ENCODE measurements at places on chromosomes 7 and 10.
A peak's percentile ranks its signal among the peaks of the same experiment; 100 is the strongest.

- DNase-seq: no peak
Measured at GRCh38 chr10:2924431-2924830, 142.9 kb upstream of the PFKP start.

DNA sequence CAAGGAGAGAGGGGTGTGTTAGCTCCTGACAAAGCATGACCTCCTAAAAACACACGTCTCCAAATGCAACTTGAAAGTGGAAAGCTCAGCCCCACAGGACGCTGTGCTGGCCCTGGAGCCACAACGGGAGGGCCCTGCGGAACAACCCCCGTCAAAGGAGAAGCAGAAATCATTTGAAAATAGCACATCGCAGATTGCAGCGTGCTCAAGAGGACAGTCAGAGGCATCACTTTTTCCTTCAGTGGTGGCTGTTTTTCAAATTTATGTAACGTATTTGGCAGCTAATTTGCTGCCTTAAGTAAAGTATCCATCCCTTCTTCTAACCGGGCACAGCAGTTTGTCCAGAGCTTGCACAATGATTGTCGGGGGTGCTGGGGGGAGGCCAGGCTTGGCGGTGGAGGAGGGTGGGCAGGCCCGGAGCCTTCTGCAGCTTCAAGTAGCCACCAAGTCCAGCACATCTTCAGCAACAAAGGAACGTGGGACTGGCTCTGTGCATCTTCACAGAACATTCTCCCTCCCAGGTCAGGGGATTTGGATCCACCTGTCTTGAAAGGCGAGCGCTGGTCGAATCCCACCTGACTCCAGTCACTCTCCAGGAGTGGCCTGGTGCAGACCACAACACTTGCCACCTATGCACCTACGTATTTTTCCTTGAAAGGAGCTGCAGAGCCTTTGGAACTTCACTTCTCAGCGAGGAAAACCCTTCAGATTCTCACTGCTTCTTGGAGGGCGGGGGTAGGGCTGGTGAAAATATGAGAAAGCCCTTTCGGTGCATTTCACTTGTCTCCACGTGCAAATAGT is 346.3 kb downstream of the DNAJB6 start:
- no peak for DNase-seq

DNA sequence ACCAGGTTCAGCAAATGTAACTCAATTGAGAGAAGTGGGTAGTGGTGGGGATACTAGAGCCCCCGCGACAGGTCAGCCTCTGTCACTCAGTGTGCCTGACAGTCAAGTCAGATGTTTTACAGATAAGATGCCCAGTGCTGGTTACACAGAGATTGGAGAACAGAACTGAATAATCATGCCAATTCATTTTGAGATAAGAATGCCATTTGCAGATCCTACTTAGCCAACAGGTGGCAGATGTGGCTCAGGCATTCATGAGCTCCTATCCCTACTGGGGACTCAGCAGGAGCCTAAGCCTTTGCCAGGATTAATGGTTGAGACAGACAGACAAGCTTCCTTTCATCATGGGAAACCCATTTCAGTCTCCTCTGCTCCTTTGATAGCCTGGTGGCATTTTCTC is 137.8 kb downstream of the MAPK8 start:
- DNase-seq: peak; percentile 30

- DNase-seq: no peak
Measured at GRCh38 chr10:91864744-91865143, 44.5 kb downstream of the FGFBP3 start.

- no peak for DNase-seq
Measured at GRCh38 chr7:7577888-7578287, 11.2 kb downstream of the MIOS start.

GRCh38 chr10:35735412-35735811 is 93.3 kb upstream of the FZD8 start:
- peak; percentile 33 for DNase-seq

- DNase-seq: no peak
Measured at GRCh38 chr7:117896339-117896738, 23.1 kb upstream of the CTTNBP2 start.

GRCh38 chr10:3281941-3282673 is 109.5 kb upstream of the PITRM1 start:
- DNase-seq: no peak

- peak; percentile 44 for DNase-seq
Measured at GRCh38 chr7:75993689-75994387, 557 bp downstream of the TMEM120A start.

GRCh38 chr10:102235598-102235920 is 5.8 kb downstream of the PITX3 start:
- peak; percentile 45 for DNase-seq

DNA sequence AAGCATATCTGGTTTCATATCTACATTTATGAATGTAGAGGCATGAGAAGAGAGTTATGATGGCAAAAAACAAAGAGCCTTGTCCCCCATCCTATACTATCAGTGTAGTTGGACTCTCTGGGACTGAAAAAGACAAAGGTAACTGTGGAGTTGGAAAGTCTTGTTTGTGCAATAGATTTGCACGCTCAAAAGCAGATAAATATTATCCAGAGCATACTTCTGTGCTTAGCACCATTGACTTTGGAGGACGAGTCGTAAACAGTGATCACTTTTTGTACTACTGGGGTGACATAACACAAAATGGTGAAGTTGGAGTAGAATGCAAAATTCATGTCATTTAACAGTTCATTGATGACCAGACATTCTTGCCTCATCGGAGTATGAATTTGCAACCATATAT is 85.2 kb upstream of the EGFR start:
- no peak for DNase-seq

- no peak for DNase-seq
Measured at GRCh38 chr10:30038781-30039536, 20.4 kb downstream of the JCAD start.

GRCh38 chr10:396535-397220 is 261.4 kb downstream of the ZMYND11 start:
- DNase-seq: no peak

GRCh38 chr10:79166741-79167140 is 98.0 kb downstream of the ZMIZ1 start:
- no peak for DNase-seq

- DNase-seq: no peak
Measured at GRCh38 chr7:139896288-139896687, 67.2 kb downstream of the TBXAS1 start.

GRCh38 chr7:11648980-11649379 is 183.0 kb downstream of the THSD7A start:
- no peak for DNase-seq

DNA sequence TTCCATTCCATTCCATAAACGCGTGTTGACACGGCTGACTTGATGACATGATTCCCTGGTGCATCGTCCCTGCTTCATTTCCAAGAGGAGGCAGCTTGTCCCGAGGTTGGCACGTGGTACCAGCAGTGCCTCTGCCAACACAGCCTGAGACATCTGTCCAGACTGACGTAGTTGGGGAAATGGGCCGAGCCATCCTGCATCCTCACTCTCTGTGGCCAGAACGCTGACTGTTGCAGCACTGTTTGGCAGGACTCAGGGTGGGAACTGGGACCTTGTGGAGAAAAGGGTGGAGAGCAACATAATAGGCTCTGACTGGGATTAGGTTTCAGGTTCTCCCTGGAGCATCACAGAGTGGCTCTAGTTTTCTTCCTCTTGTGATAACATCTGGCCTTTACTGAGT is 118.6 kb upstream of the BTBD16 start:
- DNase-seq: no peak

- DNase-seq: no peak
Measured at GRCh38 chr10:118732245-118733165, 22.3 kb downstream of the CACUL1 start.

GRCh38 chr10:125633517-125633999 is 49.4 kb downstream of the TEX36 start:
- DNase-seq: no peak

GRCh38 chr7:32154797-32155196 is 84.6 kb upstream of the PDE1C start:
- peak; percentile 91 for DNase-seq

GRCh38 chr7:20598459-20599309 is 16.8 kb upstream of the ABCB5 start:
- DNase-seq: peak; percentile 68

DNA sequence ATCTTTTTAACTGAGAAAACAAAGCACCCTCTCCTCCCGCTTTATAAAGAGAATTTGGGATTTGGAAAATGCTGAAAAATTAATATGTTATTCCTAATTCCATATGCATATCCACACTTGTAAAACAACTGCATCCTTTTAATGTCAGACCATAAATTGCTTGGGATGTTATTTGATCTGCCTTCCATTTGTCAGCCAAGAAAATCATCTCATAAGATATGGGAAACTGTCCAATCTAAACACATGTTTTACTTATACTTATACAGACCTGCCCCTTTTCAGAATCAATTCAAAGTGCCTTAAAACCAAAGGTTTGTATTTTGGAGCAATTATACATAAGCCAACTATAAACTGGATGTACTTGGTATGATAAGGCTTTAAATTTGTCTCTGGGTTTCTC is 595.5 kb upstream of the PFKP start:
- no peak for DNase-seq

DNA sequence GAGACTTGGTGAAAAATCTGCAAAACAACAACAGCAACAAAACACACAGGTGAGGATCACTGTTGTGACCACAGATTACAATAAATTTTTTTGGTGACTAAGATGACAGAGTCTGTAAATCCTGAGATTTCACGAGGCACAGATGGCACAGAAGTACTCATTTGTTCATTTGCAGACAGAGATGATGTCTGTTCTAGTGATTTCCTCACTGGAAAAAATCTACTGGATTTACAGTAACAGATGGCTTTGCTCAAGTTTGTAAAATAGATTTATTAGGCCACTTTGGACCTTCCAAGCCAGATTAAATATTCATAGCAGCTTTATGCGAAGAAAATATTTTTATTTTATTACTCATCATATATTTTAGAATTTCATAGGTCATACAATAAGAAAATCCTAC is 113.5 kb upstream of the IL6 start:
- DNase-seq: no peak

- DNase-seq: peak; percentile 26
Measured at GRCh38 chr10:23370106-23370505, 25.5 kb upstream of the C10orf67 start.

GRCh38 chr10:20087353-20087752 is 271.1 kb downstream of the PLXDC2 start:
- DNase-seq: no peak

DNA sequence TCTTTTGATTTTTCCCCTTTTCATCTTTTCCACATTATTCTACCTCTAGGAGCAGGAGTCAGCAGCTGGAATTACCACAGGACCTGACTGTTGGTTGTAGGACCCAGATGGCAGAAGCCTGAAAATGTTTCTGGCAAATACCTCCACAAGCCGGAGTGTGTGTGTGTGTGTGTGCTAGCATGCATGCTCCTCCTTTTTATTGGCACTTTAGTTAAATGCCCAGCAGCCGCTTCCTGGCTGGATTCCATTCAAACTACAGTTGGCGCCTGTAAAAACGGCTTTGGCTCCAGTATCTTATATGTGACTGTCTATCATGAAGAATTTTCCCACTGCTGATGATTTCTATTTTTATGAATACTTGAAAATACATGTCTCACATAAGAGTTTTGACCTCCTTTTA is 319.7 kb upstream of the SP4 start:
- DNase-seq: no peak

DNA sequence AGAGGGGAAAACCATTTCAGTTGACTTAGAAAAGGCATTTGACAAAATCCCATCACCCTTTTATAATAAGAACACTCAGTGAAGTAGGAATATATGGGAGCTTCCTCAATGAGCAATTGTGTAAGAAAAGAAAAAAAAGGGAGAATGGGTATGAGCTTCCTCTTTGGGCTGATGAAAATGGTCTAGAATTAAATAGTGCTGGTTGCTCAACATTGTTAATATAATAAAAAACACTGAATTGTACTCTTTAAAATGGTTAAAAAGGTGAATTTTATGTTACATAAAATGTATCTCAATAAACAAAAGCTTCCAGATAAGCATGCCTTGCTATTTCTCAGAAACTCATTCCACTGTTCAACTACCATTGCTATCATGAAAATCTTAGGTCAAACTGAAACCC is 40.6 kb downstream of the LRRC17 start:
- no peak for DNase-seq

GRCh38 chr7:108057951-108058481 is 55.1 kb upstream of the LAMB1 start:
- DNase-seq: no peak

DNA sequence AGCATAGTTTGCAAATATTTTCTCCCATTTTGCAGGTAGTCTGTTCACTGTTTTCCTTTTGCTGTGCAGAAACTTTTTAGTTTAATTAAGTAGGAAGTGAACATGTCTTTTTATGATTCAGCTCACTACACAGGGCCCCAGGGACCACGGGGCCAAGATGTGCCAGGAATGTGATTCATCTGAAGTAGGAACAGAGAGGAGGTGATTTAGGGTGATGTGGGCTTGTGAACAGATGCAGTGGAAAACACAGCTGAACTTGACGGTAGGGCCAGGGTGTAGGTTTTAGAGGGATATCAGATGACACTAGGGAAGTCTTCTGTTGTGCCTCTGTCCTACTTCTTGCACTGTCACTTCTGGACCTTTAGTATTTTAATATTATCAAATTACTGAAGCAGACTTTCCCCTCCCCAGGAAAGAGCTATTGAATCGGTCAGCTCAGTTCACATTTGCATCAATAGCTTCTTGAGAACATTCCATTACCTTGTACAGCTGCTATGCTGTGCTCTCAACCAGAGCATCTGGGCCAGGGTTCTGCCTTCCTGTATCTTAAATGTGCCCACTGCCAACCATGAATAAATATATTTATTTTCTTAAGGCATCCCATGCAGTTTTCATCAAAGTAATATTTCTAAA is 96.9 kb downstream of the OSBPL3 start:
- DNase-seq: peak; percentile 70

- DNase-seq: peak; percentile 83
Measured at GRCh38 chr10:14820775-14821154, 17.1 kb downstream of the CDNF start.

DNA sequence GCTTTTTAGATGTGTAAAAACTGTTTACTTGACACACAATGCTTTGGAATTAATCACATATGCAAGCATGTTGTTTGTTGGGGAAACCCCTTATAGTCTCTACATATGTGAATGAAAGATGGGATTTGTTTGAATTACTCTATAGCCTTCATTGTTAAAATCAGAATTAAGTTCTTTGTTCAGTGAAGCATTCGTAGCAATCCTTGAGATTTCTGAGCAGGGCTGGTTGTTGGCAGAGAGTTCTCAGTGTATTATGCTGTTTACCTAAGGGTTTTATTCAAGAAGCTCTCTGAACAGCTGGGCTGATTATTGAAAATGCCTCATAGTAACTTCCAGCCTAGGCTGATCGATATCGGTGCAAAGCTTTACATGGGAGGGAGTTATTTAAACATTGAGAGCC is 190.9 kb downstream of the VTI1A start:
- DNase-seq: no peak

DNA sequence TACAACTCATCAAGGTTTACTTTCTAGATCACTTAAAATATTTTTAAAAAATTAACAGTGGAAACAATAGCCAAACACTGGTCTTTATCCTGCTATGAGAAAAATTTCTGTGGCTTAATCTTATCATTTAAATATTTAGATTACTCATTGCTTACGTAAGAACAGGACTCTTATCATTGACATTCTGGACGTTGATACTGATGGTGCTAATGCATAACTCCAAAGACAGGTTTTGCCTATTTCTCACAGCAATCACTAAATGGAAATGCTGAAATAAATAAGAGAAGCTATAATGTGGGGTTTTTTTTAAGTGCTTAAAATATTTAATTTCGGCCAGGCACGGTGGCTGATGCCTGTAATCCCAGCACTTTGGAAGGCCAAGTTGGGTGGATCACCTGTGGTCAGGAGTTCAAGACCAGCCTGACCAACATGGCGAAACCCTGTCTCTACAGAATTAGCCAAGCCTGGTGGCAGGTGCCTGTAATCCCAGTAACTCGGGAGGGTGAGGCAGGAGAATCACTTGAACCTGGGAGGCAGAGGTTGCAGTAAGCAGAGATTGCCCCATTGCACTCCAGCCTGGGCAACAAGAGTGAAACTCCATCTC is 195.0 kb downstream of the HGF start:
- peak; percentile 83 for DNase-seq
